ENCODE measurements at places on chromosomes 1 and 21.

- DNase-seq: no peak
Observed at GRCh38 chr1:103525114-103525606, 339 bp upstream of the RNPC3 start.

DNA sequence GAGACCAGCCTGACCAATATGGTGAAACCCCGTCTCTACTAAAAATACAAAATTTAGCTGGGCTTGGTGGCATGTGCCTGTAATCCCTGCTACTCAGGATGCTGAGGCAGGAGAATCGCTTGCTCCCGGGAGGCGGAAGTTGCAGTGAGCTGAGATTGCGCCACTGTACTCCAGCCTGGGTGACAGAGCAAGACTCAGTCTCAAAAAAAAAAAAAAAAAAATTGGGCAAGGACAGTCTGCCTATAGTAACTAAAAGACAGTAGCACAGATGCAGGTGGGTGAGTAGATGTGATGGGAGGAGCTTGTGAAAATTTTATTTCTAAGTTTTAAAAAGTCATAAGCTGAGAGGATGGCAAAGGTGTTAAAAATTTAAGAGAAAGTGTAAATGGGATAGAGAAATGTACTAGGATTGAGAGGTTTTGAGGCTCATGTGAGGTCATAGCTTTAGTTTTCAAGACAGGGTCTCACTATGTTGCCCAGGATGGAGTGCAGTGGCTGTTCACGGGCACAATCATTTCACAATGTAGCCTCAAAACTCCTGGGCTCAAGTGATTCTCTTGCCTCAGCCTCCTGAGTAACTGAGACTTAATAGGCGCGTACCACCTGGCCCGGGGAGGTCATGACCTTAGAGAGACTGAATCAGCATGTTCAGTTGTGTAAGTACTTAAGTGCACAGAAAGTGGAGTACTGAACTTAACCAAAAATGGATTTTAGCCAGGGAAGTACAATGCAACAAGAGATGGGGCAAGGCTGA, 33.7 kb downstream of the PTP4A2 start:
- DNase-seq: no peak

- DNase-seq: no peak
Observed at GRCh38 chr21:25640202-25640942, 1.3 kb downstream of the JAM2 start.

DNA sequence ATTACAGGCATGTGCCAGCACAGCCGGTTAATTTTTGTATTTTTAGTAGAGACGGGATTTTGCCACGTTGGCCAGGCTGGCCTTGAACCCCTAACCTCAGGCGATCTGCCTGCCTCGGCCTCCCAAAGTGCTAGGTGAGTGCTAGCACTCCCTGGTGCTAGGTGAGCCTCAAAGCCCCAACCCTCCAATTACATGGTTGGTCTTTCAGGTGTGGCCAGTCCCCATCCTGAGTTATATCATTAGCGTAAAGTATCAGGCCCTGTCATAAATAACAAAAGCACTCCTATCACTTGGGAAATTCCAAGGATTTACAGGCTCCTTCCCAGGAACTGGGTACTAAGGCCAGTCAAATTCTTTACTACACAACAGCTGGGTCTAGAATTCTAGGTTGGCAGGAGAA, 138.0 kb downstream of the PIK3R3 start:
- DNase-seq: no peak

- DNase-seq: no peak
Observed at GRCh38 chr21:20030390-20030789, 967.8 kb upstream of the NCAM2 start.

Measured in activated T-helper 9 cell treated with anti-CD3 and anti-CD28 coated beads, Interleukin-2, amount 50 U/mL, for 16 hours (primary cell).